ENCODE measurements at places on chromosomes 5 and 9. TPM values are rescaled to one million over a fixed set of nuclear protein-coding genes. Genes with fewer than 3 reads are reported as not detected.

TSSK1B gene
- not detected for total RNA-seq

SLC6A19 gene
- total RNA-seq: not detected

SHB gene
- total RNA-seq: 37.8 TPM

PLCXD3 gene
- 0.33 TPM for total RNA-seq

PRRX2 gene
- total RNA-seq: 8.8 TPM

UCK1 gene
- 23.4 TPM for total RNA-seq

HEMGN gene
- total RNA-seq: not detected

SLC9A3 gene
- 2.9 TPM for total RNA-seq

PAM gene
- 24.9 TPM for total RNA-seq

Measured in A549 treated with RU486 at 1 μM for 4 hours (cell line).